ENCODE measurements at places on chromosomes 2 and 18. TPM values are rescaled to one million over a fixed set of nuclear protein-coding genes. Genes with fewer than 3 reads are reported as not detected.

IL36A gene
- total RNA-seq: not detected

G6PC2 gene
- not detected for total RNA-seq

SERPINE2 gene
- 709 TPM for total RNA-seq

MCFD2 gene
- total RNA-seq: 376 TPM

TRIM43 gene
- not detected for total RNA-seq

Measured in placental pericyte (primary cell).